Retina (tissue), 1 donor: ENCODE measurements at places on chromosomes 12 and 14.

DNA sequence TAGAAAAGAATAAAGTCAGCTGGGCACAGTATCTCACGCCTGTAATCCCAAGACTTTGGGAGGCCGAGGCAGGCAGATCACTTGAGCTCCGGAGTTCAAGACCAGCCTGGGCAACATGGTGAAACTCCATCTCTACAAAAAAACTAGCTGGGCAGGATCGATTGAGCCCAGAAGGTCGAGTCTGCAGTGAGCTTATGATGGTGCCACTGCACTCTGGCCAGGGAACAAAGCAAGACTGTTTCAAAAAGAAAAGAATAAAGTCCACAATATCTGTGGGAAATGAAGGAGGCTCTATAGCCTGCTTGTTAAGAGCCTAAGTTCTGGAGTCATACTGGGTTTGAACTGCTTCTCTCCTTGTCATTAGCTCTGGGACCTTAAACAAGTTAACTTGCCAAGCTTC lies 7.9 kb downstream of the MAPK1IP1L start:
- DNase-seq: no peak

- DNase-seq: no peak
Measured at GRCh38 chr12:20716985-20717384, 21.9 kb downstream of the SLCO1C1 start.

- no peak for DNase-seq
Measured at GRCh38 chr12:71465796-71466195, 26.2 kb downstream of the LGR5 start.

- DNase-seq: no peak
Measured at GRCh38 chr12:25529738-25530137, 23.3 kb downstream of the LMNTD1 start.
